ENCODE measurements at places on chromosomes 5 and 9. TPM values are rescaled to one million over a fixed set of nuclear protein-coding genes. Genes with fewer than 3 reads are reported as not detected.

GRCh38 chr5:165157219-165157618 lies 1651.8 kb downstream of the MAT2B start:
- H3K4me1 ChIP-seq, result no peaks in the 10 kb centered on the region
- H3K4me3 ChIP-seq, result no peak overlapping the region
- no peaks in the 10 kb centered on the region for H3K27me3 ChIP-seq
- no peaks in the 10 kb centered on the region for H3K36me3 ChIP-seq
- no peak for DNase-seq

GRCh38 chr9:69885931-69886330 lies 65.3 kb downstream of the CFAP95 start:
- no peak overlapping the region for H3K4me3 ChIP-seq
- peaks cover 23% of the 10 kb centered on the region for H3K27me3 ChIP-seq
- no peak for DNase-seq
- no peaks in the 10 kb centered on the region for H3K36me3 ChIP-seq

The PRPF4 gene
- total RNA-seq, result 64.6 TPM

The FANCG gene
- total RNA-seq, result 122 TPM

The ORM2 gene
- total RNA-seq, result not detected
